ENCODE measurements at places on chromosomes 7 and 10. TPM values are rescaled to one million over a fixed set of nuclear protein-coding genes. Genes with fewer than 3 reads are reported as not detected.

DNA sequence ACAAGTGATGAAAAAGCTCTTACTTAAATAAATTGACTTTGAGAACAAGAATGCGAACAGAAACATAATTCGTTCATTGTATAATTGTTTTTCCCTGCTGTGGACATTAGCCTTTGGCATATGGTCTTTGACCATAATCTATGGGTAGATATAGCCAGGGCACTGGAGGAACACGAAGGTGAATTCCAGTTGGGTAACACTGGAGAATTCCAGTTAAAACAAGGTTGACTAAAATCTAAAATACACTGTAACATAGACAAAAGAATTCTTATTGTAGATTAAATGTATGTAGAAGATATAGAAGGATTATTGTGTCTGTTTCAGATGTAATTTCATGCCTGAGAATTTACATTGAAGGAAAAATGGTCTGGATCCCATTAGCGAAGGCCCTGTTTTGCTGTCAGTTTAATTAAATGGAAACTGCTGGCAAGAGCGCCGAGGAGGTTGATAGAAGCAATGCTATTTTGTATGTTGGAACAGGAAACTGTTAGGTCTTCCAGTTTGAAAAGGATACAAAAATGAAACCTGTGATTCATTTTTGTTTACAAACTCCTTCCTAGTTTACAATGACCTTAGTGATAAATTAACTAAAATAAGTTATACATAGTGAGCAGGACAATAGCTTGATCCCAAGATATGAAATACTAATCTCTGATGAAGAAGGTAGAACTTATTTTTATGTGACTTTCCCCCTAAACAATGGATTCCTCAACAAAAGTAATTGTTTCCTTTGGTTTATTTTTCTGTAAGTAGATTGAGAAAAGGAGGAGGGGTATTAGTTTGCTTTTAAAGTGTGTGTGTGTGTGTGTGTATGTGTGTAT, 68.9 kb downstream of the ARID5B start:
- no peak for DNase-seq

GRCh38 chr10:34912771-34913170, 97.7 kb upstream of the PARD3 start:
- DNase-seq: no peak

GRCh38 chr7:20114468-20114867, 102.7 kb downstream of the MACC1 start:
- no peak for DNase-seq

DNA sequence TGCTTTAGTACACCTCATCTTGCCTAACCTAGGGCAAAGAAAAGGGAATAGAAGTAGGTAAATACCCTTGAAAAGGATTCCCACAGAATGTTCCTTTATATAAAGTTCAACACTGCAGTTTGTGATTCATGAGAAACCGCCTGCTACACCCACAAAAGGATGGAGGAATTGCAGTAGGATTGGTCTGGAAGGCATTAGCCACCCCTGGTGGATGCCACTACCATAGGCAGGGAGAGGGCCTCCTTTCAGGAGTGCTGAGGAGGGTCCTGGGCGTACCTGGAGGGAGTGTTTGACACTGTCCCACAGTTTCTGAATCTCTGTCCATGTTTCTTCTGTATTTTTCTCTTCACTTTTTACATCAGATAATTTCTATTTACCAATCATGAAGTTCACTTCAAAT, 221.8 kb upstream of the TMEM72 start:
- DNase-seq: no peak

- DNase-seq: no peak
Measured at GRCh38 chr10:12876266-12876665, 125.2 kb downstream of the CCDC3 start.

GRCh38 chr7:129169171-129169671, 19.2 kb upstream of the SMO start:
- DNase-seq: no peak

GRCh38 chr7:154259396-154259795, 207.2 kb downstream of the DPP6 start:
- no peak for DNase-seq

DNA sequence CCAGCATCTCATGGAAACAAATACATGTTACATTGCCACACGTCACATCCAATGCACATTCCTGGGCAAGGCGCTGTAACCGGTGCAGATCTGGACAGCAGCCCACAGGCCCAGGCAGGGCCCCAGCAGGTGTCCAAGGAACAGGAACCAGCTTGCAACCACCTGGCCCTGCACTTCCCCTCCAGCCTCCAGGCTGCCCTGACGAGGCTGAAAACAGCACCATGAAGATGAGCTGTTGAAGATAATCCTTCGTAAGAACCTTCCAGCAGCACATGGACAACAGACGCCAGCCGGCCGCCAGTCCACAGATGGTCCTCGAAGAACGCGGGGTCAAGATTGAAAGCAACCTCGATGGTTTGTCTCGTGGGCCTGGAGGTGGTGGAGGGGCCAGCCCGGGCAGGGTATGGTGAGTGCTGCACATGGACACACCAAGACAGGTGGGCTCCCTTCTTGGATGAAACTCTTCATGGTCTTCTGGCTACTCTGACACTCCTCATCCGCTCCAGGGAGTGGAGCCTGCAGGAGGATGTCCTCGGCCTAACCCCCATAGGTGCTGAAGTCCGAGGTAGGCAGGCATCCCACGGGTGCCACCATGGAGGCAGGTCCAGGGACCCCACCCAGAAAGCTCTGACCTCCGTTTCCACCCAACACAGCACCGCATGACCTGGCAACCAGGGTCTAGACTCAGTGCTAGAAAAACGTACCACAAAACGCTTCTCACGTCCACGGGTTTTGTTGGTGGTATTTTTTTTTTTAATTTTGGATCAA, 22.9 kb downstream of the PDGFA start:
- DNase-seq: no peak

GRCh38 chr7:128829391-128830166, 627 bp upstream of the FLNC start:
- no peak for DNase-seq

DNA sequence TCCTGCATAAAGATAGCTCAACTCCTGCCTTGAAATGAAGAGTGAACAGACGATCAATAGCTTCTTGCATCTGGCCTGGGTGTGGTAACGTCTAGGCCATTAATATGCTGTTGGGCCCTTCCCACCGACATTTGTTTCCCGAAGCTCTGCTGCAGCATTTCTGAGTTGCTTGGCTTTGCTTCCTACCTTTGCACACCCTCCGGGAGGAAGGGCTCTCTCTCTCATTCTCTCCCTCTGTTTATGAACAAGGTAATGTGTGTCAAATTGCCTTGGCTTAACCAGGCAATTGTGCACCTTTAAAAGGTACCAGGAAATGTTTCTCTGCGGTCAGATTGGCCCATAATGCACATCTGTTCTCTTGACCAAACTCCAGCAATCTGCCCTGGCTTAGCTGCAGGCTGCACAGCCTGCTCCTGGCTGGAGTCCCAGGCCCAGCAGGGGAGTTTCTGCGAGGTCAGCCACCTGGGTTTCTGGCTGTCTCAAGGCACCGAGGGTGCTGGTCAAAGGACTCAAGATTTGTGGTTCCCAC, 223.7 kb downstream of the SNX10 start:
- DNase-seq: no peak

DNA sequence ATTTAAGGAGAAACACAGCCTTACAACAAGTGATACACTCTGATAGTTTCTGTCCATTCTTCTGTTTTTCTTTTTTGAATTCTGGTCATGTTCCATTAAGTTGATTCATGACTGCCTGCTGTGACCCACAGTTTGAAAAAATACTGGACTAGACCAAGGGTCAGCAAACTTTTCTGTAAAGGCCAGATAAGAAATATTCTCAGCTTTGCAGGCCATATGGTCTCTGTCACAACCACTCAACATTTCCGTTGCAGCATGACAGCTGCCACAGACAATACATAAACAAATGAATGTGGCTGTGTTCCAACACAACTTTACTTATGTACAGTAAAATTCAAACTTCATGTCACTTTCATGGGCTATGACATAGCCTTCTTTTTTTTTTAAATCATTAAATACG, 156.7 kb downstream of the PLXNA4 start:
- peak; percentile 51 for DNase-seq

- DNase-seq: no peak
Measured at GRCh38 chr7:117127585-117128168, 174.4 kb downstream of the ST7 start.

GRCh38 chr10:120420421-120420820, 36.6 kb upstream of the PLPP4 start:
- no peak for DNase-seq

DNA sequence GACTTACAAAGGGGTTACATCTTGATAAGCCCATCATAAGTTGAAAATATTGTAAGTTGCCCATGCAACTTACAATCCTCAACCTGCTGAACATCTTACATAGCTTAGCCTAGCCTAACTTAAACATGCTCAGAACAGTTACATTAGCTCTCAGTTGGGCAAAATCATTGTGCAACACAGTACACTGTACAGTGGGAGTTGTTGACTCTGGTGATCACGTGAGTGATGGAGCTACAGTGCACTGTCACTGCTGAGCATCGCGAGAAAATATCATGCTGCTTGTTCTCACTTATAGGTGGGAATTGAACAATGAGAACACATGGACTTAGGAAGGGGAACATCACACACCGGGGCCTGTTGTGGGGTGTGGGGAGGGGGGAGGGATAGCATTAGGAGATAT, 214.9 kb upstream of the ZMIZ1 start:
- DNase-seq: no peak

DNA sequence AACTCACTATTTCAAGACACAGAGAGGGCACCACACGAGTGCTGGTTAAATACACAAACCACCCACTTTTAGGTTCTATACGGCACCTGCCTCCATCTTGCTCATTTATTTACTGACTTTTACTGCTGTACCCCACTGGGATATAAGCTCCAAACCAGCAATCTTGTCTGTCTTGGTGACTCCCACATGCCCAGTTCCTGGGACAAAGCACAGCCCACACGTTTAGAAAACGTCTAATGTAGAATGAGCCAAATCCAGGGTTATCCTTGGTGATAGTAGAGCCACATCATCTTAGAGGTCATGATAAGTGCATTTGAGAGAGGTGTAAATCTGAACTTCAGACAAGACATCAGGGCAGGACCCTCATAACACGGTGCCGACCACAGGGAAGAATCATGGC, 73.5 kb downstream of the NUDCD3 start:
- DNase-seq: no peak

- no peak for DNase-seq
Measured at GRCh38 chr10:72025400-72025799, 61.2 kb downstream of the CHST3 start.

DNA sequence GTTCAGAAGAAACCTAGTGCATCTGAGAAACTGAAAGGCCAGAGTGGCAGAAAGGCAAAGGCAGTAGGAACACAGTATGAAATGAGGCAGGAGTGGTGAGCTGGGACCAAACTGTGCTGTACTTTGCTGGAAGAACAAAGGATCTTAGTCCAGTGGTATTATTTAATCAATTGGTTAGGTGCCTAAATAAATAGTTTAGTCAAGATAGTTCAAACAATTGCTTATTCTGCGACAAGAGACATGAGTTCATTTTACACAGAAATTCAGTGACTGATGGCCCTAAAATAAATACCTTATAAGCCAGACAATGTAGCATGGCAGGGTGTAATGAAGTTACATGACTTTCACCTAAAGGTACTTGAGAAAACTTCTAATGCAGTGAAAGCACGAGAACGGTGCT, 181.8 kb upstream of the LRRN3 start:
- no peak for DNase-seq

GRCh38 chr7:113812591-113813255, 106.1 kb downstream of the PPP1R3A start:
- no peak for DNase-seq

GRCh38 chr10:62043421-62044021, 142.0 kb downstream of the ARID5B start:
- DNase-seq: no peak

DNA sequence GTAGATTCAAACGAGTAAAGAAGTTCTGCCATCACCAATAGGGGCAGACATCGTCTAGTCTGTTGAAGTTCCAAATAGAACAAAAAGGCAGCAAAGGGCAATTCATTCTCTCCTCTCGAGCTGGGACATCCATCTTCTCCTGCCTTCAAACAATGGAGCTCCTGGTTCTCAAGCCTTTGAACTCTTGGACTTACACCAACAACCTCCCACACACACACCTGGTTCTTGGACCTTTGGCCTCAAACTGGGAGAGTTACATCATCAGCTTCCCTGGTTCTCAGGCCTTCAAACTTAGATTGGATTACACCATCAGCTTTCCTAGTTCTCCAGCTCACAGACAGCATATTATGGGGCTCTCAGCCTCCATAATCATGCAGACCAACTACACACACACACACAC, 9.8 kb upstream of the GIMAP5 start:
- no peak for DNase-seq

GRCh38 chr7:100222445-100223132, 2.8 kb downstream of the PVRIG start:
- DNase-seq: no peak

DNA sequence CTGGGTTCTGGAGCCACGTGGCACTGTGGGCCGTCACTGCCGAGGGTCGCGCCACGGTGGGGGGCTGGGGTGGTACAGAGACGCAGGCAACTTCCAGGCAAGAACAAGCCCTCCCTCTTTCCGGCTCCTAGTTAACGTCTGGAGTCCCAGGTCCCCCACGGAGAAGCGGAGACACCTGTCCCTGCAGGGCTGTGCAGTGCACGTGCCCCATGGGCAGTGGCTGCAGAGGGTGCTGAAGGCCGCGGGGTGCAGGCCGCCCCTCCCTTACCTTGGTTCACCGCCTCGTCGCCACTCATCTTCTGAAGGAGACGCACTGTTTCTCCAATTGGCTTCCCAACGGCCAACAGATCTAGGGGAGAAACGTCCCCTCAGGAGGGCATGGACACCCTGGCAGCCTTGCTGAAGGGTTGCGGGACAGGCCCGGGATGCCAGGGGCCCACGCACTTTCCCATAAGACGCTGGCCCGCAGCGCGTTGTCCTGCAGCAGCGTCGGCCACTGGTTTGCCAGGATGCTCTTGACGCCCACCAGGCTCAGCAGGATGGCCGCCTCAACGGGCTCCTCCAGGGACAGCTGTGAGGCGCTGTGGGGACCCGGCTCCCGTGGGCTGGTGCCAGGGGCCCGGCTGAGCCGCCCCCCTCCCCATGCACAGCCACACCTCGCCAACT, 24.3 kb upstream of the NKX6-2 start:
- DNase-seq: no peak

HOXA2 gene
- total RNA-seq: 0.24 TPM

HOXA4 gene
- total RNA-seq: 6.8 TPM

MBL2 gene
- not detected for total RNA-seq

LRRC61 gene
- 1.7 TPM for total RNA-seq

PAX4 gene
- total RNA-seq: not detected

EVX1 gene
- total RNA-seq: not detected

LRRD1 gene
- total RNA-seq: 0.24 TPM

PRKG1 gene
- 1.6 TPM for total RNA-seq

MBLAC1 gene
- total RNA-seq: 2.3 TPM

ANK3 gene
- 7.9 TPM for total RNA-seq

Data from glomerular endothelial cell (primary cell).